ENCODE measurements at places on chromosomes 7 and 10. TPM values are rescaled to one million over a fixed set of nuclear protein-coding genes. Genes with fewer than 3 reads are reported as not detected.

PCLO gene
- 4.0 TPM for polyA plus RNA-seq

SFTPA1 gene
- not detected for polyA plus RNA-seq

DNA sequence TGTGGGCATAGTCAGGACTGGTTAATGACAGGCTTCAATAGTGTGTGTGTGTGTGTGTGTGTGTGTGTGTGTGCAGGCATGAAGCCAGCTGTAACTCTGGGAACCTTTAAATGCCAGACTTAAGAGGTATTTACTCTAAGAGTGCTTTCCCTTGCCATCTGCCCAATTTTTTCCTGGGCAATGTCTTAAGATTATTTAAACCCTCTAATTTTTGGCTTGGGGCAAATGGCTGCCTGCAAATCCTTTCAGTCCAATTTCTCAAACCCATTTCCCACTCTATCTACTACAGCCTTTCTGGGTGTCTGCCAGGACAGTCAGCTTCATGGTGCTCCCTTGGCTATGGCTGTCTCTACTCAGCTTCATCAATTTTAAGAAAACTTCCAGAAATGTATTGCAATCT lies 62.6 kb upstream of the C1GALT1 start:
- no peak for DNase-seq

- DNase-seq: no peak
Measured at GRCh38 chr10:125102821-125103220, 57.5 kb downstream of the CTBP2 start.

All from kidney (tissue), 22 donors.